ENCODE measurements at places on chromosomes 12 and 14.

GRCh38 chr14:72679536-72680151, 214.3 kb downstream of the DPF3 start:
- DNase-seq, result no peak

DNA sequence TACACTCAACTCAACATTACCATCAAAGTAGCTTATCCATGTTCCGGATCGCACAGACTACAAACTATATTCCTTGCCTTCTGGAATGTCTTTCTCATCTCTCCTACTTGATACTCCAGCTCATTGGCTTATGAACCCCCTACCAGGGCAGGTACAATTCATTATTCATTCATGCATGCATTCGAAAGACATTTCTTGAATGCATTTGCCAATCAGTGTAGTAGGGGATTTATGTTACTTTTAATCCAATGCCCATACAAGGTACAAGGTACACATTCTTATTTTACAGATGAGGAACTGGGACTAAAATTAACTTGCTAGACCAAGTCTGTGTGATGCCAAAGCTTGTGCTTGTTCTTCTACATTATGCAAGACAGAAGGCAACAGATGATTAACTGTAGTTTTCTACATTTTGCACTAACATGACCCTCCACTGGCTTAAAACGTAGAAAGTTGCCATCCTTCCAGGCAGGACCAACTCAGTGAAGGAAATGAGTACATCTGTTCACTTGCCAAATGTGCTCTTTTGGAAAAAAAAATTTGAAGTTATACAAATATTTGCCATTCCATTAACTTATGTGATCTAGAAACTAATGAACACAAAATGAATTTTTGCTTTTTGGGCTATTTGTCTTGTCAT, 53.8 kb upstream of the KCNJ8 start:
- DNase-seq, result no peak

GRCh38 chr12:102067574-102068258, 5.9 kb upstream of the WASHC3 start:
- DNase-seq, result no peak

DNA sequence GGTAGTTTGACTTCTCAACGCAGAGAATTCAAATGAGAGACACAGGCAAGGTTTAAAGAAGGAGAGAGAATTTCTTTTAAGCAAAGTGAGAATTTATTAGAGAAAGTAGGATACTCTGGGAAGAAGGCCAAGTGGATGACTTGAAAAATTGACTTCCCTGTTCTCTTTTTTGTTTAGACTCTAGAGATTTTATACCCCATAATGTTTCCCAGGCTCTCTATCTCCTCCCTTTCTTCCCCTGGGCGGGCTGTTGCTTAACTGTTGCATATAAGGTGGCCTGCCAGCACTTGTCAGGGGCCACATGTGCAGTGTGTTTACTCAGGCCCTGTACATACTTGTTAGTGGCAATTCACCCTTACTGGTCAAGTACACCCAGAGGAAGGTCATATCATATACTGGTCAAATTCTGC, 403.7 kb downstream of the SLC6A15 start:
- no peak for DNase-seq

DNA sequence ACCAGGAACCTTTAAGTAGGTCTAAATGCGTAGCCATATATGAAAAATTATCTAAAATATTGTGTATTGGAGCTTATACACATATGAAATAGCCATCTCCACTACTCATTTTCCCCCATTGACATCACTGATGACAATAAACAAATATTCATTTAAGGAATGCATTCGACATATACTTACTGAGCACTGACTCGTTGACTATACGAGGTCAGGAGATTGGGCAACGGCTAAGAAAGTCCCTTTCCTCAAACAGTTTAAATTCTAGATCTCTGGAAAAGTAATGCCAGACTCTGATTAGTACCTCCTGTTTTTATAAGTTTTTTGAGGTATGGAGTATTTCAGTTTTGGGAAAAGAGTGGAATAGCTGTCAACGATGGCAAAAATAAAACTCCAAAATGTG, 139.4 kb upstream of the DIO2 start:
- DNase-seq, result no peak

DNA sequence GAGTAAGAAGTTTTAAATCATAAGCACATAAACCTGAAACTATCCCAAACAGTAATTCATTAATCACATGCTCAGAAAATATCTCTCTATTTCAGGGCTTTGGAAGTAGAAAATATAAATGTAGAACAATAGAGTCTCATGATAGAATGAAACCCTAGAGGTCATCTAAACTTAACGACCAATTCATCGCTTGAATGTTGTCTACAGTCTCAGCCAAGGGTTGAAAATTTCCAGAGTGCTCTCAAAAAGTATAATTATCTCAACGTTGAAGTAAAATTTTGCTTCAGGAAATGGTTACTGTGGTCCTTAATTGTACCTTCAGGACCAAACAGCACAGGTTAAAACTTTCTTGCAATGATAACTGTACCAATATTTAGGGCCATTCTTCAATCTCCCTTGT, 1053.6 kb upstream of the SEL1L start:
- DNase-seq, result no peak

DNA sequence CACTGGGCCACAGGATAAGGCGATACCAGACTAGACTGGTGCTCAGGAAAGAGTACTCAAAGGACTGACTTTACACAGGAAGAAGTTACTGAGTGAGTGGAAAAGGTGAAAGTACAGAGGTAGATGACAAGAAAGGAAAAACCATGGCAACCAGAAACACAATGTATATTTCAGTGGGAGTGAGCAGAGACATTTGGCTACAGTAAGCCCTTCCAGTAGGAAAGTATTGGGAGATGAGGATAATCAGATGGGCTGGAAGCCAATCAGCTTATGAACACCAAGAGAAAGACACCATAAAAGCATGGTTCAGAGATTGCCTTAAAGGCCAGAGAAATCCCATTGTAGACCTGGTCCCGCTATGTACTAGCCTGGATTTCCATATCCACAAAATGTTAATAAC, 51.6 kb downstream of the TMTC1 start:
- DNase-seq, result no peak

- no peak for DNase-seq
Measured at GRCh38 chr12:64745980-64746379, 13.2 kb downstream of the GNS start.

GRCh38 chr14:50529288-50530179, 2.8 kb downstream of the MAP4K5 start:
- no peak for DNase-seq

GRCh38 chr12:57101892-57102695, 9.1 kb downstream of the STAT6 start:
- no peak for DNase-seq

DNA sequence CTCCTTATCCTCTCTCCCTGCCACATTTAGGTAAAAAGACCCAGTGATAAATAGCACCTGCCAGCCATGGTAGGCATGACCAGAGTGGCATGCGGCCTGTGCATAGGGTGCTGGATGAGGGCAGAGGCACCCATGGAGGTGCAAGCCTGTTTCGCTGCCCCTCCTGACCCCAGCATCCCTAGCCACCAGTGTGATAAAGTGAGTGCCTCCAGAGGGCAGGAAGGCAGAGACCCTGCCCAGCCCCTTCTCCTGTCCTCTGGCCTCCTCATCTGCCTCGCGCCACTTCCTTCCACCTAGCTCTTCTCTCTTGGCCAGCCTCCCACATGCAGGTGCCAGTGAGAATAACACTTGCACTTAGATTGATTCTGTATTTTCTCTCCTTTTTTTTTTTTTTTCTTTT, 108.3 kb upstream of the FUT8 start:
- DNase-seq, result no peak

DNA sequence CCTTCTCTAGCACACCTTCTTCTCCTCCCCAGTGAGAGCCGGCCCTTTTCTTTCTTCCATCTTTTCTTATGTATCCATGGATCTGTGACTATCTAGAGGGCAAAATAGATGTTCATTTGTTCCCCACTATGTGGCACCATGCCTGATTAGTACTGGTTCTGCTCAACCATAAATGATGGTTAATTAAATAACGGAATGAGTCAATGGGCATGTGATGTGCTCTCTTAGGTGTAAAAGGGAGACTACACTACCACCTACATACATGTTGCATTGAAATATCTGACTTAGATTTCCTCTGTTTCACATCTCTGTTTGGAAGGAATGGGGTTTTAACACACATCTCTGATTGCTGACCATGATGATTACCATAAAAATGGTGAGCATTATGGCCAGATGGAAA, 116.5 kb downstream of the BTG1 start:
- no peak for DNase-seq

DNA sequence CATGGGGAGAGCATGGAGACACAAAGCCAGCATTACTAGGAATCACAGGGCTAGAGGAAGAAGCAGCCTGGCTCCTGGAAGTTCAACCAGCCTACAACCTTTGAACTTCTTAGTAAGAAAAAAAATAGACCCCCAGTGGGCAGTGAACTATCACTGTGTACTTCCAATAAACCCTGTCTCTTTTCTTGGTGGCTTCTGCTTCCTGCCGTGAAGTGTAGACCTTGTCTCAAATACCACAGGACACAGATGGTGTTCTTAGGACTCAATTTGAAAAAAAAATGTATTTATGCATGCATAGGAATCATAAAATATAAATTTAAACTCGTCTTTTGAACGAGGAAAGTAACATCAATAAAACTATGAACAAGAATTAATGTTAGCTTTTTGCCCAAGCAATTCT, 3.6 kb upstream of the PTGER2 start:
- no peak for DNase-seq

GRCh38 chr14:77305696-77306095, 15.0 kb downstream of the POMT2 start:
- DNase-seq, result no peak

- DNase-seq, result no peak
Measured at GRCh38 chr14:69468949-69469348, 15.6 kb upstream of the PLEKHD1 start.

DNA sequence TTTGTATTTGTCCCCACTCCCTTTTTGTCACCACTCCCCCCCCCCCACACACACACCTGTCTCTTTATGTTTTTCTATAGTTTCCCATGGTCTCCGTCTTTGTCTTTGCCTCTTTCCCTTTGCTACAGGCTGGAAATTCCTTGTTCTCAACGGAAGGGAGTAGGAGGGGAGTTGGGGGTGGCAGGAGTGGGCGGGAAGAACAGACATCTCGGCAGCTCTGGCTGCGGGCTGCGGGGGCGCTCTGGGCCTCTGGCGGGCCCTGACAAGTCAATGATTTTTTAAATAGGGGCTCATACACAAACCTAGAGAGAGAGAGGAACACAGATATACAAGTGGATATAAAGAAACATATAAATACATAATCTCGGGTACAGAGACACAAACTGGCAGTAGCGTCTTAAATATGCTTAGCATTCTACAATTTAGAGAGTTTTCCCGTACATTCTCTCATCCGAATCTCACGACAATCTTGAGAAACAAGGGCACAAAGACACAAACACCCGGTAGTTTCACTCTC, 2.4 kb upstream of the NAB2 start:
- no peak for DNase-seq

DNA sequence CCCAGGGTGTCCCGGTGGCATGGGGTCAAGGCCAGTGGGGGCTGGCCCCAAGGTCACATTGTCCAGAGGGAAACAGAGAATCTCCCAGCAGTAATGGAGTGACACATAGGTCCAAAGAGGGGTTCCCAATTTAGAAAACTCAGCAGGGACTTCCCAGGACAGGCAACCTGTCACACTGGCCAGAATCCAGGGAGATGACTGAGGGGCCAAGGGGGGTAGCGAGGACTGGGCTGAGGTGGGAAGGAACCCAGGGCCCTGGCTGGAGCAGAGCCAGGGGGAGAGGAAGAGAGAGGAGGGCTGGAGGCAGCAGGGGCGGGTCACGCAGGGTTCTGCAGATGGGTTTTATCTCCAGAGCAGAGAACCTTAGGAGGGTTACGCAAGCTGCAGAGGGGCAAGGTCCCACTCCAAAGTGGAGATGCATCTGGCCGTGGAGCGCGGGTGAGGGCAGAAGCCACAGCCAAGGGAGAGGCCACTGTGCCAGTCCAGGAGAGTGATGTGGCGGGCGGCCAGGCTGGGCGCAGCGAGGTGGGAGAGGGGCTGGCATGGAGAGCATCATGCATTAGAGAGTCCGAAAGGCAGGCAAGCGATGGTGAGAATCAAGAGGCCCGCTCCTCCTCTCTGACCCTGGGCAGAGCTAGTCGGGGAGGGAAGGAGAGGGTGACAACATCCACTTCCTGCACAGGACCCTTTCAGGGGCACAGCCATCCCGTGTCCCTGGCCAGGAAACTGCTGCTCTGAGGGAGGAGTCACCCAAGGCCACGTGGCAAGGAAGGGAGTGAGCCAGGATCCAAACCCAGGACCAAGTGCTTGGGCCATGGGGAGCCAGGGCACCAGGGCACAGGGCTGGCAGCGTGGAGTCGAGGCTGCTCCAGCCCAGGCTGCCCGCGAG, 29.0 kb downstream of the NCOR2 start:
- no peak for DNase-seq

DNA sequence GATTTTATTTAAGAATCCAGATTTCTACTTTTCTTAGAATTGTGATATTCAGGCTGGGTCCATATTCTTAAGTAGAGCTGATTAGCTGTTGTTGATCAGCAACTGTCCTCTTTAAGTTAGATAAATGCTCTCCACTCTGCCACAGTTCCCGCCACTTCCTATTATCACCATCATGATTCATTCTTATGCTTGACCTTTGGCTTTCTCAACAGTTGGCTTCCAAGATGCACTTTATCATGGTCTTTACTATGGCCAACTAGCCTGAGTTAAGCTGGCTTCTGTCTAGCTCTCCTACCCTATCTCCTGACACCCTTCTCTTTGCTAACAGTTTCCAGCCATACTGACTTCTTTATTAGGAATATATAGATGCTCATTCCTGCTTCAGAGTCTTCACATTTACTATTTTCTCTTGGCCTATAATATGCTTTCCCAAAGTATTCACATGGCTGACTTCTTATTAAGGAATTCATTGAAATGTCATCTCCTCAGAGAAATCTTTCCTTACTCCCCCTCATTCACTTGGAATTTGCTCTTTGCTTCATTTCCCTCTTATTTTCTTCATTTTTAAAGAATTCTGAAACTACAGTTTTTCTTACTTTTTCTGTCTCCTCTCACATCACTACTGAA, 149.0 kb upstream of the IGF1 start:
- no peak for DNase-seq

- DNase-seq, result no peak
Measured at GRCh38 chr12:67430708-67431335, 161.7 kb downstream of the CAND1 start.

GRCh38 chr12:132006056-132006680, 56.4 kb downstream of the EP400 start:
- no peak for DNase-seq

GRCh38 chr14:69996216-69996615, 117.0 kb downstream of the SMOC1 start:
- DNase-seq, result no peak

DNA sequence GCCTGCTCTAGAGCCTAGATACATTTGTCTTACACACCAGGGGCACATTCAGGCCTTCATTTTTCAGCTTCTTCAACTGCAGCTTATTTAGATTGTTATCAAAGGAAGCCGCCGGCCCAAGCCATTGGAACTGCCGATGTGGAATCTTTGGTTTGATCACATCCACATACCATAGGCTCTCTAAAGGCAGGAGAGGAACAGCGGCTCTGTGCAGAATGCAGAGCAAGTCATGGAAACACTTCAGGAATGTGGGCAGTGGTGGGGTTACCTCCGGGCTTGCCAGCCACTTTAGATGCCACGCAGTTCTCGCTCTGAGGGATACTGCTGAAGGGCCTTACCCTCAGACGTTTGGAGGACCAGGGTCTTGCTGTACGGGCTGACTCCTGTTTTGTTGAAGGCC, 53.4 kb upstream of the PYGL start:
- DNase-seq, result no peak

- no peak for DNase-seq
Measured at GRCh38 chr12:10242539-10242938, 29.9 kb downstream of the GABARAPL1 start.

- DNase-seq, result no peak
Measured at GRCh38 chr12:19909418-19909817, 458.9 kb upstream of the PDE3A start.
